Right forelimb (tissue), 1 donor: ENCODE measurements at places on chromosomes 11 and 22.

- peak; percentile 64 for DNase-seq
These were observed at the start of gene SLC15A3 for GRCh38 chr11:60951904-60952741. TSS of gene SLC15A3 (minus strand) at chr11:60952176. CDS start at chr11:60951551, 625 bp downstream.

DNA sequence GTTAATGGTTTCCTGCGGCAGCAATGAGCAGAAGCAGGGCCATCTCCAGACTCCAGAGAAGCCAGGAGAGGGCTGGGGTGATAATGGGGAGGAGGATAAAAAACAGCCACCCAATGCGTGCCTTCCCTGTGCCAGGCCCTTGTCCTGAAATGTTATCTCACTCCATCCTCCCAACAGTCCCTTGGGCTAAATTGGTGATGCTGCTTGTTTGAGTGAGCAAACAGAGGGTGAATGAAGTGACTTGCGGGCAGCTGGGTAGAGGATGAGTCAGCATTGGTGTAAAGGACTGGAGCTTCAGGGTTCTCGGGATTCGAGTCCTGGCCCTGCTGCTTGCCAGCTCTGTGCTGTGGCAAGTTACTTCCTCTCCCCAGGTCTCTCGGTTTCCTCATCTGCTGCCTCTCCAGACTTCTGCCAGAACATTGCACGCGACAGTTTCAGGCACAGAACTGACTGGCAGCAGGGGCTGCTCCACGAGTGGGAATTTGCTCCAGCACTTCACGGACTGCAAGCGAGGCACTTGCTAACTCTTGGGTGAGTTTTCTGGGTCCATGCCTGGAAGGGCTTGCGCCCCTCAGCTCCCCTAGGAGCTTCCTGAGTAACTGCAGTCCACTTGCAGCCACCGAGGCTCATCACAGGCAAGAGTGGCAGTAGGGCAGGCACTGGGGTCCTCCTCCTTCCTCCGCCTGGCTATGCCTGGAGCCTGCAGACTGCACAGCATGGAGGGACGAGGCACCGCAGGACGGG is at the start of gene P2RY6:
P2RY6 (plus strand) TSS at position 403 of the 744 bp plus-strand sequence. CDS start 24,181 bp downstream, outside the sequence.
- peak; percentile 40 for DNase-seq

DNA sequence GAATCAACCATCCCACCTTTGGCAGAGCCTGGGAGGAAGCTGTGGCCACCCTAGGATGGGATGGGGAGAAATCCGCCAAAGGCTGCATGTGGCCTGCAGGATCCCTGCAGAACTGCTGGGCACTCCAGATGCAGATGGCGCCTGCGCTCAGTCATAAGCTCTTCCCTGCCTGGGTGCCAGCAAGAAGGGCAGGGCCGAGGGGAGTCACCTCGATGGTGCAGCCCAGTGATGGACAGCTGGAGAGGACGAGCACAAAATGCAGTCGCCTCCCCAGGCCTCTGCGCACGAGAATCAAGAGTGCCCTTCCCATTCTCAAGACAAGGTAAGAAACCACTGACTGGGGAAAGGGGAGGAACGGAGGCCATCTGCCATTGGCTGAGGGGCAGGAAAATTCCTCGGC is 693.6 kb downstream of the TBC1D22A start:
- DNase-seq, result no peak

DNA sequence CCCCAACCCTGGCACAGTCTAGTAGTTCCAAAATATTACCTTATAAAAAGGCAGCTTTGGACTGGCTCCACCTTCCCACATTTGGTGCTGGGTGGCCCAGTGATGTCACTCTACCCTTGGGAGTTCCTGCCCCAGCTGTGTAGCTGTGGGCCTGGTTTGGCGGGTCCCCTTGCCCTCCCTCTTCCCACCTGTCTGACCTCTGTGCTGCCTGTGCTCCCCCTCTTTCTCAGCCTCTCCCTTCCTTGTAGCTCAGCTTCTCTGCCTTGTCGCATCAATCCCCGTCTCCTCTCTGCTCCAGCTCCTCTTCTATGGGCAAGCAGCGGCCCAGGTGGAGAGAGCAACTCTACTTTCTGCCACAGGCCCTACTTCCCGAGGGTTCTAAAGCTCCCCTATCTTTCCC is 54.6 kb downstream of the CHRDL2 start:
- DNase-seq, result no peak

GRCh38 chr11:68868221-68868835 is 26.6 kb upstream of the CPT1A start:
- DNase-seq, result no peak

GRCh38 chr11:111631024-111631665 is 28.9 kb downstream of the SIK2 start:
- DNase-seq, result no peak

DNA sequence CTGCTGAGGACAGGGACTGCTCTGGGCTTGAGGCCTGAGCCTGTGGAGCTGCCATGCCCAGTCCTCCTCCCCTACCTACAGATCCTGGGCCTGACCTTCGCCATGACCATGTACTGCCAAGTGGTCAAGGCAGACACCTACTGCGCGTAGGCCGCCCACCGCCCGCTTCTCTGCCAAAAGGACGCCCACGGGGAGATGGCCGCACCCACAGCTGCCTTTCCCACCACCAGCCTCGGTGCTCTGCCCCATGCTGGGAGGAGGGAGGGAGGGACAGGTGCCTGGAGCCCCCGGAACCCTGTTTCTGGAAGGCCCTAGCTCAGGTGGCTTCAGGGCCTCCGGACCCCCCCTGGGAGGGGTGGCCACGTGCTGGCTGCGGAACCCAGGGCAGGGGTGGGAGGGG is 23.8 kb downstream of the TSPAN4 start:
- DNase-seq, result no peak

GRCh38 chr11:122170815-122171475 is 54.9 kb upstream of the BLID start:
- DNase-seq, result no peak
